Immature natural killer cell (primary cell): ENCODE measurements at places on chromosomes 6 and 20. TPM values are rescaled to one million over a fixed set of nuclear protein-coding genes. Genes with fewer than 3 reads are reported as not detected.
A peak's percentile ranks its signal among the peaks of the same experiment; 100 is the strongest.

WFDC10B gene
- not detected for polyA plus RNA-seq

VSX1 gene
- not detected for polyA plus RNA-seq

ZNF831 gene
- 2.0 TPM for polyA plus RNA-seq

- no peak overlapping the region for H3K27ac ChIP-seq
- H3K27me3 ChIP-seq, result peaks cover 2% of the 10 kb centered on the region
- no peak overlapping the region for H3K4me3 ChIP-seq
- H3K4me1 ChIP-seq, result peaks cover 33% of the 10 kb centered on the region
These were observed 4.1 kb downstream of the CTSZ start for GRCh38 chr20:59002874-59003399.

- peaks cover 41% of the 10 kb centered on the region for H3K27me3 ChIP-seq
- no peaks in the 10 kb centered on the region for H3K36me3 ChIP-seq
- DNase-seq, result no peak
- H3K27ac ChIP-seq, result peak overlapping the region; percentile 55
- H3K4me3 ChIP-seq, result peak overlapping the region; percentile 49
These were observed 5.0 kb upstream of the INSM1 start for GRCh38 chr20:20362774-20363433.

RIPOR3 gene
- 1.0 TPM for polyA plus RNA-seq

DNA sequence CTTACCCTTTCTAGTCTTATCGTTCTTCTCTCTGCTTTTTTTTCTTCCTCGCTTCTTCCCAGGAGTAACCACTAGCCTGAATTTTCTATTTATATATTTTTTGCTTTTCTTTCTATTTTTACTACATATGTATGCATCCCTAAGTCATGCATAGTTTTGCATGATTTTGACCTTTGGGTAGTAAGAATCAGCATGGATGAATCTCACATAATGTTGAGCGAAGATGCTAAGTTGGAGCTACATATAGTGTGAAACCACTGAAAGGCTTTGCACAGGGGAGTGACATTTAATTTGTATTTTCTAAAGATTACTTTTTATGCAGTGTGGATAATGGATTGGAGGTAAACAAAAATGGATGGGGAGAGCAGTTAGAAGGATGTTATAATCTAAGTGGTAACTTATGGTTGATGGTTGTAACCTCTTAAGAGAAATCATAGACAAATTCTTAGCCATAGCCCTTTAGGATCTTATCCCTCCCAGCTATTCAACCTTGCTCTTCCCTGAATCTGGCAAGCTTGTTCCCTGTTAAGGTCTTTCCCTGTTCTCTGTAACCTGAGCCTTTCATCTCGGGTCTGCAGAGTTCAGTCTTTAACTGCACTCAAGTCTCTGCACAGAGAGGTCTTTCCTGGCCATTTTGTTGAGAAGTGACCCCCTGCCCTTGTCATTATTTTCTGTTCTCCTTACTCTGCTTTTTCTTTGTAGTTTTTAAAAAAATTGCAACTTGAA lies 18.0 kb downstream of the PEX7 start:
- no peaks in the 10 kb centered on the region for H3K4me1 ChIP-seq
- no peaks in the 10 kb centered on the region for H3K27me3 ChIP-seq
- no peaks in the 10 kb centered on the region for H3K36me3 ChIP-seq
- DNase-seq, result no peak
- no peak overlapping the region for H3K27ac ChIP-seq
- no peak overlapping the region for H3K4me3 ChIP-seq

DNA sequence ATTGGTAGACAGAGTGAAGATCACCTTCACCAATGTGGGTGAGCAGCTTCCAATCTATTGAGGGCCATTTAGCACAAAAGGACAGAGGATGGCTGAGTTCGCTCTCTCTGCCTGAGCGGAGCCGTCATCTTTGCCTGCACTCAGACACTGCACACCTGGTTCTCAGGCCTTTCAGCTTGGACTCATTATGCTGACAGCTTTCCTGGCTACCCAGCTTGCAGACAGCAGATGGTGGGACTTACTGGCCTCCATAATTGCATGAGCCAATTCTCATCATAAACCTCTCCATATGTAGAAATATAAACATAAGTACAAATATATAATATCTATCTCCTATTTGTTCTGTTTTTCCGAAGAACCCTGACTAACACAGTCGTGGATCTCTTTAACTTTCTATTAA lies 13.7 kb downstream of the TBXT start:
- no peaks in the 10 kb centered on the region for H3K4me1 ChIP-seq
- peaks cover 4% of the 10 kb centered on the region for H3K27me3 ChIP-seq
- no peak overlapping the region for H3K27ac ChIP-seq
- no peak overlapping the region for H3K4me3 ChIP-seq

HEY2 gene
- polyA plus RNA-seq, result 2.1 TPM

HLA-DRA gene
- 103 TPM for polyA plus RNA-seq

DNA sequence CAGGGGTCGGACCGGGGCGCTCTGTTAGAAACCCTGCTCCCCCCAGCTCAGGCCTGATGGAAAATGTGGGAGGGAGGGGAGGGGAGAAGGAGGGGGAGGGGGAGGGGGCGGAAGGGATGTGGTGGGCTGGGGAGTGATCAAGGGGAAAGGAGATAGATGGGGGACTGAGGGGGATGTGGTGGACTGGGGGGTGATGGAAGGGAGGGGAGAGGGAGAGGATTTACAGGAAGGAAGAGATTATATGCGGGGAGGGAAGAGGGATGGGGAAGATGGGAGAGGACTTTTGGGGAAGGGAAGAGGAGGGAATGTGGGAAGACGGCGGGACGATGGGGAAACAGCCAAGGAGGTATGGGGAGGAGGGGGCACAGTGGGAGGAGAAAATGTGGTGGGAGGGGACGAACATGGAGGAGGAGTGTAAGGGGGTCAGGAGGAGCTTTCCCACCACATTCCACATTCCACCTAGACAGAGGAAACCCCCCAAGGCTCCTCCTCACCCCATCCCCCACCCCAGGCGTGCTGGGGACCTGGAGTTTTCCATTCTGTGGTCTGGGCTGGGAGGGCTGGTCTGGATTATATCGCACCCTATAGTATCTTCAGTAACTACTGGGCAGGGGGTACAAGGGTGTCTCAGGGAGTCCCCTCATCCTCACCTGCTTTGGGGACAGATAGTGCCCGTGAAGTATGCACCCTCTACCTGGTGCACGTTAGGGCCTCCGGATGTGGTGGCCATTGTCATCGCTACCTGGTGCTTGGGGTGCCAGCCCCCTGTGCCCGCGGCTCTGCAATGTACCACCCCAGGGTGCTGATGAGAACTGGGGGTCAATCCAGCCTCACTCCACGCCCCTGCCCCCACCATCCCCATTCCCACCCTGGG lies 578 bp upstream of the PTGIS start:
- no peak overlapping the region for H3K27ac ChIP-seq
- H3K4me3 ChIP-seq, result no peak overlapping the region
- H3K4me1 ChIP-seq, result peaks cover 16% of the 10 kb centered on the region
- no peak for DNase-seq

DNA sequence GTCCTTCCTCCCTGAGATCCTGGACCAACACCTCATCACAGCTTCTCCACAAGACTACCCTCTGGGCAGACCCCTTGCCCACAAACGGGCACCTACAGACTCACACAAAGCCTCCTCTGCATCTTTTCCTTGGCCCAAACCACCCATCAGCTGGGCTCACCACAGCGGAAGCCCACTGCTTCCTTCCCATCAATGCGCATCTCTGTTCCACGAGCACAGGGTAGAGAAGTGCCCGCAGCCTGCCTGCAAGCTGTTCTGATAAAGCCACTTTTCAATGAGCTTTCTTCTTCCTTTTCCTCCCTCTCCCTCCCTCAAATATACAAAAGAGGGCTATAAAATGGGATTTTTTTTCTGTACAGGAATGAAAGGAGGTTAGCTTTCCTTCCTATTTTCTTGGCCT lies 111.2 kb downstream of the NFATC2 start:
- H3K4me3 ChIP-seq, result peak overlapping the region; percentile 64
- H3K36me3 ChIP-seq, result peaks cover 21% of the 10 kb centered on the region
- peaks cover 45% of the 10 kb centered on the region for H3K27me3 ChIP-seq
- peak overlapping the region; percentile 94 for H3K27ac ChIP-seq
- H3K4me1 ChIP-seq, result peaks cover 85% of the 10 kb centered on the region

ELOVL2 gene
- polyA plus RNA-seq, result not detected

DNA sequence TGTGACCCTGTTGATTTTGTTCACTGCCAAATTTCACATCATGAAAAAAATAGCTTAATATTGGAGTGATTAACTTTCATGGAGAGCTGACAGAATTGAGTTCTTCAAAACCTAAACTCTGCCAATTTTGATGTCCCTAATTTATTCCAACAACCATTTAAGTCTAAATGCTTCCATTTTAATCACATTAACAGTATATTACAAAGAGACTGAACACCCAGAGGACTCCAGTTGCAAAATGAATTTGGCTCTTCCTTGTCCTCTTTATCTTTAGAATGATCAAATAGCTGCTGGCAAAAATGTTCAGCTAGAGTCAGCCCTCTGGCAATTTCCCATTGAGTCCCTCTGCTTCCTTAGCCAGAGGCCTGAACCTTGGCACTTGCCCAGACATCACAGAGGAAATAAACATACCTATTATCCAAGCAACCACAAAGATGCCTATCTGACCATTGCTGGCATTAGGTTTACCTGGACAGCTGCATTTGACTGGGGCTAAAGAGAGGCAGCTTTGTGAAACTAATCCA lies 299.0 kb upstream of the STXBP5 start:
- H3K36me3 ChIP-seq, result no peaks in the 10 kb centered on the region
- no peak for DNase-seq
- H3K4me3 ChIP-seq, result no peak overlapping the region
- no peaks in the 10 kb centered on the region for H3K27me3 ChIP-seq
- H3K27ac ChIP-seq, result no peak overlapping the region

GRCh38 chr6:91042656-91043055 lies 455.8 kb upstream of the MAP3K7 start:
- no peak overlapping the region for H3K4me3 ChIP-seq
- DNase-seq, result no peak
- H3K27me3 ChIP-seq, result peaks cover 1% of the 10 kb centered on the region
- H3K4me1 ChIP-seq, result no peaks in the 10 kb centered on the region
- no peaks in the 10 kb centered on the region for H3K36me3 ChIP-seq

SNAI1 gene
- polyA plus RNA-seq, result 0.36 TPM

EPPIN gene
- polyA plus RNA-seq, result not detected

CST5 gene
- polyA plus RNA-seq, result not detected

GNAS-AS1 gene
- not detected for polyA plus RNA-seq
